ENCODE measurements at places on chromosomes 7 and 10.

DNA sequence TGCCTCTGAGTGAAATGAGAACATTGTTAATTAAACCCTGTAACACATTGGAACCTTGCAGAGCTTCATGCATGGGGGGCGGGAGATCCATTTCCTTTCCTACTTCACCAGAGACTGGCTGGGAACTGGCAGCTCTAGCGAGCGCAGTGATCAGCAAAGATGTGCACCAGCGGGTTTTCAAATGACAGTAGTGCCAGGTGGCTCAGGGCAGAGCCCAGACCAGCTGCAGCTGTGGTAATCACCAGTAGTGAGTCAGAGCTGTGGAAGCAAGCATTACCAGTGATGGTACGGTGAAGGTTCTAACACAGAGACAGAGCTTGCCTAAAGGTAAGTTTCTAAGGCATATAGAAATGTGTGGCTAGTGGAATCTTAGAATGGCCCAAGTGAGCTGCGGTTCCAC is 1009.7 kb upstream of the CELF2 start:
- DNase-seq = no peak

DNA sequence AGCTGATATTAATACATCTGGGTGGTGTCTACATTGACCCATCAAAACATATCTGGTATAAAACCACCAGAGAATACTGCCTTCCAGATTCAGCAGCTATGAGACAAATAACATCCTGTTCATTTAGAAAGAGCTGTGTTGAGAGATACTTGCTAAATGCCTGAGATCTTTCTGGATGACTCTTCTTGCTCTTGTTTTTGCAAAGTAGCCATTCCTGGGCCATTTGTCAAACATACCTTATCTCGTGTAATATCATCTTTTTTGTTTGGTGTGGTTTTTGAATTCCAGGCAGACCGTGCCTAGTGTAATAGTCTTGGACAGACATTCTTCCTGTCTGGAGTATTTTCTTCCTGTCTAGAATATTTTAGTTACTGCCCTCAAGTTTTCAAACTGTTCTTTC is 74.7 kb upstream of the PRR15 start:
- peak; percentile 59 for DNase-seq

DNA sequence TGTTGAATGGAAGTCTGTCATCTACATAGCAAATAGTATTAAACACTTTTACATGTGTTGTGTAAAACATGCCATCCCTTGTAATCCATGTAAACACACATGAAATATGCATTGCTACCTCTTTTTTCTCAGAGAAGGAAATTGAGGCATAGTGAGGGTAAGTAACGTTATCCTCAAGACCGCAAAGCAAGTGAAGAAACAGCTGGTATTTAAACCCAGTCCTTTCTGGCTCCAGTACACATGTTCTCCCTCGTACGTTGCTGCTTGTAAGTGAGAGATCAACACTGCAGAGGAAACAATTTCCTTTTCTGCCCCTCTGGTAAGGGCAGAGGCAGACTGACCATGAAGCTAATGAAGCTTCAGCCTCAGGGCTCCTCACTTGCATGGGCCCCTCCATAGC is 28.5 kb downstream of the MAP3K8 start:
- DNase-seq = no peak

- DNase-seq = no peak
These were observed 21.5 kb upstream of the IKZF1 start for GRCh38 chr7:50282813-50283605.

- no peak for DNase-seq
These were observed 113.4 kb upstream of the CDK6 start for GRCh38 chr7:92949748-92950147.

DNA sequence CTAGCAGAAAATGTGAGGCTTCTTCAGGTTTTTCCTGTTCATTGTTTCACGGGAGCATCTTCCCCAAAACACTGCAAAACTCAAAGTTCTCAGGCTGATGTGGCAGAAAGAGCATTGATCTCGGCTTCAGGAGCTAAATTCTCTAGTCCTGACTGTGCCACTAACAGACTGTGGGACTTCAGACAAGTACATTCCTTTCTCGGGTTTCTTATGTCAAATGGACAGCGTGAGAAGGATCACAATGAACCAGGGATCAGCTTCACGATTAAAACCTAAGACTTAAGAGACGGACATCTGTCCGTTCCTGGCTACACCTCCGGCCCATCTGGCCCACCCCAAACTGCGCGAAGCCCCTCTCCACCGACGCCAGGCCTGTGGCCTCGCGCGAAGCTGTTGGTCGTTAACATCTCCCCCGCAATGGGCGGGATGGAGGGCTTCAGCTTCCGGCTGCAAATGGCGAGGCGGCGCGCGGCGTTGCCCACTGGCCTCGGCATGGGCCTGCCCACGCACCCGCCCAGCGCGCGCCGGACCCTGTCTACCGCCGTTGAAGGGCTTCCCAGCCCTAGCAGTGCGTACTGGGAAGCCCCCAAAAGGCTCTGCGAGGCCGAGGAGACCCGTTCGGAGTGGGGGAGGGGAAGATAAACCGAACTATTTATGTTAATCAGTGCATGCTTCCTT is 549 bp upstream of the DDX50 start:
- DNase-seq = peak; percentile 53

GRCh38 chr7:125661006-125661405 is 731.4 kb upstream of the POT1 start:
- no peak for DNase-seq

DNA sequence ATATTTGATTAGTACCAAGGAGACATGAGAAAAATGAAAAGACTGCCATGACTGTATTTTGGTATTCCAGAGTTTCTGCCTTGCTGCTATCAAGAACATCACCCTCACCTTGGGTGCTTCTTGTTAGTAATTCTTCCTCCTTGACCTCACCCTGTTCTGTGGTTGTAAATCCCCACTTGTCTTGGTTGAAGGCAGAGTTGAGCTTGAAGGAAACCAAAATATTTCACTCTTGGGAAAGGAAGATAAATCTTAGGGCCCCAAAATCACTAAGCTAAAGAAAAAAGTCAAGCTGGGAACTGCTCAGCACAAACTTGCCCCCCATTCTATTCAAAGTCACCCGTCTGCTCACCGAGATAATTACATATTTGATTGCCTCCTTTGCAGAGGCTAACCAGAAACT is 20.6 kb upstream of the AKR1C3 start:
- DNase-seq = no peak

DNA sequence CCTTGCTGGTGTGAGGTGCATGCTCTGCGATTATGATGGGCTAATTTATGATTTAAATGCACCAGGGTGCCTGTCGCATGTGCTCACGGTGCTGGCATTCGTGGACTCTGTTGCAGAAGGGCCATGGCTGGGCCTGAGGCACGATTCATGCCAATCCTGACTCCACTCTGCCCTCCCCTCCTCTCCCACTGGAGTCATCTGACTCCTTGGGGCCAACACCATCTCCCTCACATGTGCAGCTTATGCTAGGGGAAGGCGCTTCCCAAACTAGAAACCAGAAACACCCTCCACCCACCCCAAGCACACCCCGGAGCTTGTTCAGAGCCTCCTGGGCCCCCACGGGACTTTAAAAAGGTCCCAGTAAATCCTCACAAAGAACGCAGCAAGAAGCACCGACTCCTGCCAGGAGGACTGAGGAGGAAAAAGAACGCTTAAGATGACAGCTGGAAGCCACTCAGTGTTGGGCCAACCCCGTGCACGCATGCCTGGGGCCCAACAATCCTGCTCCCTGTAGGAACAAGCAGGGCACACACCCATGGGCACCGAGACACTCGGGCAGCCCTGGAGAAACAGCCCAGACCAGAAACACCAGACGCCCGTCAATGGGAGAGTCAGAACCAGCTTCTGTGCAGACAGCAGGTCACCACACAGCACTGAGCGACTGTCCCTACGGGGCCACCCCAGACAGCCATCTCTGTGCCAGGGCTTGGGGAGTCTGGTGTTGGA is 14.1 kb downstream of the BRI3 start:
- no peak for DNase-seq

DNA sequence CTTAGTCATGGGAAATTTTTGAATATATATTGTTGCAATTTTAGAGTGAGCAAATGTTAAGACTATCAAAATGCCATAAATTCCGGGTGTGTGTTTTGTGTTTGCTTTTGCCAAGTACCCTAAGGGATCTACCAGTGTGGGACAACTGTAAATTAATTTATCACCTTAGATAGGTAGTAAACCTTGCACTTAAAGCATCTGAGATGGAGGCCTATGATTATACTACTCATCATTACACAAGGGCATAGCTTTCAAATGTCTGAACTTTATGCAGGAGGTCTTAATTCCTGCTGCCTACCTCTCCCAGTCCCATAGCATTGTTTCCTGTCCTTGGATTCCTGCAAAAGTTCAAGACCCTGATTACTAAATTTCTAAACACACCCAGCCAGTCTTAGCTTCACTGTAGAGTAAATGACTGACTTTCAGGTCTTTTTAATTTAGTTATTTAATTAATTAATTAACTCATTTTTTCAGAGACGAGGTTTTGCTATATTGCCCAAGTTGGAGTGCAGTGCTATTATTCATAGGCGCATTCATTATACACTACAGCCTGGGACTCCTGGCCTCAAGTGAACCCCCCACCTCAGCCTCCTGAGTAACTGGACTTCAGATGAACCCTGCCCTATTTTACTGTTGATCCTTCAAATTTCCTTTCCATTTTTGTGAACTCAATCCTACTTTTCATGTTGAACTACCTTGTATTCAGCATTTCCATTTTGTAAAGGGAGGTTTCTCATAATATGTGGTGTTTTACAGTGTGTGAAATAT is 47.0 kb downstream of the THSD7A start:
- no peak for DNase-seq

GRCh38 chr10:28135258-28135657 is 136.4 kb upstream of the ODAD2 start:
- DNase-seq = no peak

DNA sequence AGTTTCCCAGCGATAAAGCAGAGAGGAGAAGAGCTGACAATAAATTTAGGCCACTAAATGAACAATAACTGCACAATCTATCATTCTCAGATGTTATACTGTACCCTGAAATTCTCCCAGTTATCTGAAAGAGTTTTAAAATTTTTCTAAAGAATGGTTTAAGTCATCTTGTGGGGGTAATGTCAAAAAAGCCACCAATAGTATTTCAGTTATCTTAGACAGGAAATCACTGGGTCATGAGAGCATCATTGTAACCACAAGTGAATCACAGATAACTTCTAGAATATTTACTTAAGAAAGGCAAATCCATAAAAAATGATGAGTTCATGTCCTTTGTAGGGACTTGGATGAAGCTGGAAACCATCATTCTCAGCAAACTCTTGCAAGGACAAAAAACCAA is 147.1 kb downstream of the DNAJB9 start:
- peak; percentile 14 for DNase-seq

DNA sequence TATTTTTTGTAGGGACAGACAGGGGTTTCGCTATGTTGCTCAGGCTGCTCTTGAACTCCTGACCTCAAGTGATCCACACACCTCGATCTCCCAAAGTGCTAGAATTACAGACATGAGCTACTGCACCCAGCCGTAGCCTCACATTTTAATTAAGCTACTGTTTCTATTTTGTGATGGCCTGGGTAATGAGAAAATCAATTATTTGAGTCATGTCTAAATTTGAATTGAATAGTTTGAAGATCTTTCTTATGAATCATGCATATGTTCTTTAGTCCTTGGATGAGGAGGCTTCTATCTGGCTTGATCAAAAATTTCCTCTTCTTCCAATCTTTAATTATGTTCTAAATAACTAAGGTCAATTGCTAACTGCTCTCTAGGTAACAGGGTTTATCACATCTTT is 175.0 kb downstream of the REEP3 start:
- no peak for DNase-seq

GRCh38 chr10:75544993-75545706 is 113.7 kb downstream of the LRMDA start:
- DNase-seq = no peak

GRCh38 chr10:36771725-36772124 is 353.7 kb upstream of the ANKRD30A start:
- no peak for DNase-seq

DNA sequence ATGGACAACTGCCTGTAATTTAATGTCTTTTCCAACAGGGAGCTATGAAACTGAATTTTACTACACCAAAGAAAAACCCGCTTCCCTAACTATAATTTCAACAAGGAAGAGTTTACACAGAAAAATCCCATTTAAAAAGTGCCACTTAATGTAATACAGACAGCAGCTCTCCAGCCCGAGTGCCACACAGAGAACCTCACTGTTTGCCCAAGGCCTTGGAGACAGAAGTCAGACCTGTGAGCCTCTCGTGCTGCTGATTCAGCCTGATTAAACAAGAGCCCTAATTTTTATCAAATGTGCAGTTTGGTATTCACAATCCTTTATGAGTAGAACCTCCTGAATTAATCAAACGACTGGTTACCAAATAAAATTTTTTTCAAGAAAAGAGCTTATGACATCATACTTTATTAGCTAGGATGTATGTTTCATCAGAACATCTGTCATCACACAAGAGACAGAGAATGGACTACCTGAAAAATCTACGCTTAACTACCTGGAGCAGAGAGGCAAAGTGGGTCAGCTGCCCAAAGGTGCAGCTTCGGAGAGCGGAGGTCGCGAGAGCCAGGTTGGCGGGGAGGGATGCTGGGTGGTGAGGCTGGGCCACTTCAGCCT is 543.6 kb downstream of the SDK1 start:
- DNase-seq = no peak

DNA sequence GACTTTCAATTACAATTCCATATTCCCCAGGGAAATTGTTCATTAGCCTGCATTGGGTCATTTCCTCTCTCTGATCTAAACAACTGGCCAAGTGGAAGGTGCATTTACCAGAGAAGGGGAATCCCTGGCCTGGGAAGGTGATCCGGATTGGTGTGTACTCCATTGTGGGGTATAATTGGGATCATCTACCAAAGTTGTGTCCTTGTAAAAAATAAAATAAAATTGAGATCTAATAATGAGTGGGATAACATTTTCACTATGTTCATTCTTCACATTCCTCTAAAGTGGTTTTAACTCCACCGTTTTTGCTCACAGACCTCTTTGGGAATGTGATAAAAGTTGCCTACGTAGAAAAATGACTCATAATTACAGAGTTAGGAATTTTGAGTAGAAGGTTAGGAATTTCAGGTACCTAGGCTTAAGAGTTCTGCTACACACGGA is 22.8 kb downstream of the ARL5B start:
- no peak for DNase-seq

DNA sequence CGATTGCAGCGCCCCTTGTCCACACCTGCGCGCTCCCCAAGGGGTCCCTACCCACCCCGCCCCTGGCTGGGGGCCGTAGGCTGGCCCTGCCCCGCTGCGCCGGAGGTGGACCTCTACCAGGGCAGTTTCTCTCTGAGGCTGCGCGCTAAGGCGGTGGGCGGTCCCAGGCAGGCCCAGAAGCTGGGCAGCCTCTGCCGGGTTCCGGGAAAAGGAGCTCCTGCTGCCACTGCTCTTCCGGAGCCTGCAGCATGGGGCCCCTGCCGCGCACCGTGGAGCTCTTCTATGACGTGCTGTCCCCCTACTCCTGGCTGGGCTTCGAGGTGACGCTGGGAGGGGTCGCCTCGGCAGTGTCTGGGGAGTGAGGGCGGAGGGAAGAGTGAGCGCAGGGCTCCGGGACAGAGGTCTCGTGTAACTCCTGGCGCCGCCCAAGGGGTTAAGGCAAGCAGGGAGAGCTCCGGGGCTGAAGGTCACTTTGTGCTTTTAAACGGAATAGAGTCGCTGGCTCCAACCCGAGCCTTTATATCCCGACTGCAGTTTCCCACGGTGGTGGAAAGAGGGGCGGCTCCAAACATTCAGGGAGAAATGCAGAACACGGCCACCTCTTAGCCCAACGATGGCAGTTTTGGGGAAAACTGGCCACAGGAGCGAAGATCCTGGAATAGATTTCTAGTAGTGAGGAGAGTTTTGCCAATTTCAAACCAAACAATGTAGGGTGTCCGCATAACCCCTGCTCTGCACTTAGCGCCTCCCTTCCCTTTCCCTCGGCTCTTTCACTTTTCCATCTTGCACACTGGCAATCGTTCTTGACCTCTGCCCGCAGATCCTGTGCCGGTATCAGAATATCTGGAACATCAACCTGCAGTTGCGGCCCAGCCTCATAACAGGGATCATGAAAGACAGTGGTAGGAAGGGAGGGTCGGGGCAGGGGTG is at the start of gene GSTK1:
Gene GSTK1 (plus strand): TSS at position 176 of the 930 bp plus-strand sequence. CDS start 73 bp downstream, at position 249.
- DNase-seq = no peak
